ENCODE measurements at places on chromosomes 12 and 14.
A peak's percentile ranks its signal among the peaks of the same experiment; 100 is the strongest.

GRCh38 chr14:26730929-26731618 lies 133.2 kb upstream of the NOVA1 start:
- DNase-seq, result peak; percentile 5

- DNase-seq, result no peak
Observed at GRCh38 chr14:102491366-102491765, 18.2 kb downstream of the ANKRD9 start.

GRCh38 chr12:17511369-17511768 lies 578.6 kb downstream of the RERGL start:
- no peak for DNase-seq

DNA sequence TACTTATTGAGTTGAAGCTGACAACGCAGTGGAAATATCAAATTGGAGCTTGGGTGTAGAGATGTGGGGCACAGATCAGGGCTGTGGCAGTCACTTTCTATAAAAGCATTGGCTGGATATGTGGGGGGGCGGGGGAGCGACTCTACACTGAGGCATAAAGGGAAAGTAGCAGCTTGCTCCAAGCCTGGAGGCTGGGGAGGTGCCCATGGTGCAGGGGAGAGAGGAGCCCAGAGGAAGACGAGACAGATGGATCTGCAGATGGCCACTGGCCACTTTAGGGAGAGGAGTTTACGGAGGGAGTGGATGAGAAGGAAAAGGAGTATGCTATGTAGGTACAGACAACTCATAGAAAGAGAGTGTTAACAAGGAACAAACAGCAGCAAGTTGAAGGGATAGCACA lies 13.5 kb upstream of the NGB start:
- DNase-seq, result no peak

GRCh38 chr12:70194076-70194475 lies 49.2 kb upstream of the CNOT2 start:
- no peak for DNase-seq

DNA sequence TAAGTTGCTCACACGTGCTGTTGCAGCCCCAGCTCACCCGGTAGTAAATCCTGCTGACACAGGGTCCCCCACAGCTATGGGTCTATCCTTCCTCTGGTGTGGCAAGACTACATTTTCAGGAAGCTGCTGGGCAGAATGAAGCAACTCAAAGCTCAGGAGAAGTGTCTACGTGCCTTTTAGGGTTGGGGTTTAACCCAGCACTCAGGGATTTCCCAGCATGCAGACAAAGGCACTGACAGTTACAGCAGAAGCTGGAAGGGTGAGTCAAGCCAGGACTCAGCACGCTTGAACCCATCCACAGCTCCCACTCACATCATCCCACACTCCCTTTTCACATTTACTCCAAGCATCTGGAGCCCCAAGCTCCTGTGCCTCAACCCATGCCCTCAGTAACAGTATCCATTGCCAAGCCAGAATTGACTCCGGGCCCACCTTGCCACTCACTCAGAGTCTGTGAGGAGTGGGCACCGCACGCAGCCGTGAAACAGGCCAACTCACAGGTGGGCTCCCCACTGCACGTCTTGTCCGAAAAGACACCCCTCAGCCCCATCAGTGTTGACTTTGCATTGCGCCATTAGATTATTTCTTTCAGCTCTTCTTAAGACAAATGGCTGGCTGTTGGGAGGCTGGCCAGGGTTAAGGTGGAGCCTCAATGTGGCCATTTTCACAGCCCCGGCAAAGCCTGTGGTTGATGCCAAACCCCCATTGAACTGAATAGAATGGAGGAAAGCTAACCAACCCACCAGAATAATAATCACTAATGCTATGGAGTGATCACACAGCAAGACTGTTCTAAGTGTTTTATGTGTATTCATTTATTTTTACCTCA lies 59.6 kb downstream of the ZFP36L1 start:
- no peak for DNase-seq

- no peak for DNase-seq
Observed at GRCh38 chr12:2299206-2299605, 246.4 kb downstream of the CACNA1C start.

Data from thyroid gland (tissue), 4 donors.